ENCODE measurements at places on chromosomes 7 and 10.

DNA sequence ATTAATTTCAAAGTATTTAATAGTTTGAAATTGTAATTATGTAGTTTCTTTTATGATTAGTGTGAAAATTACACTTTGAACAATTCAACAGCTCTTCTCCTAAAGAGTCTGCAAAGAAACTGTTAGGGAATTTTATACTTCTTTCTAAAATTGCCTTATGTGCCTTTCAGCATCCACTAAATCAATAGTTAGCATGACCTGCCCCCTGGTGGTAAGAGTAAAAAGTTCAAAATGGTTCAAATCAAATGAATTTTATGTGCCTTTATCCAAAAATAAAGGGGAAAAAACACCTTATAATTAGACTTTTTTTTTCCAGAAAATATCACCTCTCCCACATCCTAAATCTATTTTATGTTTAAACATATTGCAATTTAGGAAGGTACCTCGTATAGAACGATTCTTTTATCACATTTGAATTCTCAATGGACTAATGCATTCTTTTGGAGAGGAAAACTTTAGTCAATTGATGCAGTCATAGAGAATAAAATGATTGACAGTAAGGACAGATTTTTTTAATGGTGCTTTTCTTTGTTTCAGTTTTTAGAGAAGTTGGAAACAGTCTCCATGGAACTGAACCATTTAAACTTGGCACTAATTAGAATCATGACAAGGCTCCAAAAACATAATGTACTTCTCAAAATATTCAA is 163.7 kb downstream of the SEMA3D start:
- DNase-seq = no peak

GRCh38 chr10:75266945-75267344 is 31.2 kb upstream of the COMTD1 start:
- DNase-seq = no peak

DNA sequence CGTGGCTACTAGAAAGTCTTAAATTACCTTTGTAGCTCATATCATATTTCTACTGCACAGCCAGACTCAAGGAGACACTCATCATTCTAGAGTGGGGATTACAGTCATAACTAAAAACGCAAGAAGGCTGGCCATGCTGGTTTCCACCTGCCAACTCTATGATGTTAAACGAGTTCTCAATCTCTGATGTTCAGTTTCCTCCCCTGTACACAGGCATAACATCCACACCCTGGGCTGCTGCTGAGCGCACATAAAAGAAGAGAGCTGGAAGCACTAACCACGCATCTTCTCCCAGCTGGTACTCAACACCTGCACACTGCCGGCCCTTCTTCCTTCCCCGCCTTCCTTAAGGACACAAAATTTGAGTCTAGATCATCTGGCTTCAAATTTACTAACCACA is 60.5 kb downstream of the SORBS1 start:
- no peak for DNase-seq

GRCh38 chr7:75559355-75559975 is 67.3 kb downstream of the SPDYE5 start:
- DNase-seq = no peak

DNA sequence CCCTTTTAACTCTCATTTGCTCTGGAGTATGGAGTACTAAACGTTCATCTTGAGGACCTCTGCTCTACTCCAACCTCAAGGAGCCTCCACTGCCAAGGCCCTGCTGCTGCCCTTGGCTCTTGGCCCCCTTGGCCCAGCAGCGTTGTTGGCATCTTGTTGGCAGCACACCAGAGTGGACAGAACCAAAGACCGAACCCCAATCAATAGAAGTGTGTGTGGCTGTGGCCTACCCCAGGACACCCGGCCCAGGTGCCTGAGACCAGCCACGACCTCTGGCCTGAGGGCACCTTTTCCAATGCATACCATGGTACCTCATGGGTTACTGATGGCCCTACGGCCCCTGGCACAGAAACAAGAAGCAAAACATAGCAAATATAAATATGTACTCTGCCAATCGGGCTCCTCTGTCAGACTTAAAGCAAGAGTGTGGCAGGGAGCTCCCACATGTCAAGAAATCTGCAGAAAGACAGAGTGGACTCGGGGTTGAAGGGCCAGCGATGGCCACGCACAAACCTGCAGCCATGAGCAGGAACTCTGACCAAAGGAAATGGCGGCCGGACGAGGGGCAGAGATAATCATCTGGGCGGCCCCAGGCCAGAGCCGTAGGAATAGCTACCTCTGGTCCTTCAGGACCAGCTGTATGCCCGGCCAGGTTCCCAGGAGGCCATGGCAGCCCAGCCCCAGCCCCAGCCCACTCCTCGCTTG is 2.9 kb downstream of the NPC1L1 start:
- no peak for DNase-seq

DNA sequence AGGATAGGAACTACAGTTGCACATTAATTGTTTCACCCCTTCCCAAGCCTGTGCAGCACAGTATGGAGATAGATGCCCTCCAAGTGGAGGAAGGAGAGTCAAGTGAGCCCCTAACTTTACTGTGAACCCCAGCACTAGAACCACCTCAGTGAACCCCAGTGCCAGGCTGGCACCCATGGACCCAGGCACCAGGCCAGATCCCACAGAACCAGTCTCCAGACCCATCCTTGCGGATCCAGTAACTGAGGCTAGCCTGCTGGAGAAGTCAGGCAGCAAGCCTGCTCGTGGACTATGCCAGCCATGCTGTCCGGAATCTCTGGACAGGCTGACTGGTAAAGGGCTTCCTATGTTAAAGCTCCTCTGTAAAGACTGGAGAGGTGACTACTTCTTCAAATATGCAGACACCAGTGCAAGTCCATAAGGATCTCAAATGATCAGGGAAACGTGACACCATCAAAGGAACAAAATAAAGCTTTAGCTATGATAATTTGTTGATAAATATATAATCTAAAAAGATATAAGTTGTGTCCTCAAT is 27.7 kb downstream of the SHOC2 start:
- no peak for DNase-seq

All from activated T-cell treated with anti-CD3 and anti-CD28 coated beads for 48 hours (primary cell).